ENCODE measurements at places on chromosomes 12 and 14.

DNA sequence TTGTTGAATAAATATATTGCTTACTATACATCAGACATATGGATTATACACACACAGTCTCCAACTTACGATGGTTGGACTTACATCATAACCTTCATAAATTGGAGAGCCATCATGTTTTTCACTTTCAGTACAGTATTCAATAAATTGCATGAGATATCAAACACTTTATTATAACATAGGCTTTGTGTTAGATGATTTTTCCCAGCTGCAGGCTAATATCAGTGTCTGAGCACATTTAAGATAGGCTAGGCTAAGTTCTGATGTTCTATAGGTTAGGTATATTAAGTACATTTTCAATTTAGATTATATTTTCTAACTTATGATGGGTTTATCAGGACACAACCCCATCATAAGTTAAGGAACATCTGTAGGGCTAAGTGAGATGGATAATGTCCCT lies 17.9 kb upstream of the KRR1 start:
- DNase-seq, result no peak

GRCh38 chr12:2642176-2642892 lies 152.4 kb upstream of the FKBP4 start:
- no peak for DNase-seq

DNA sequence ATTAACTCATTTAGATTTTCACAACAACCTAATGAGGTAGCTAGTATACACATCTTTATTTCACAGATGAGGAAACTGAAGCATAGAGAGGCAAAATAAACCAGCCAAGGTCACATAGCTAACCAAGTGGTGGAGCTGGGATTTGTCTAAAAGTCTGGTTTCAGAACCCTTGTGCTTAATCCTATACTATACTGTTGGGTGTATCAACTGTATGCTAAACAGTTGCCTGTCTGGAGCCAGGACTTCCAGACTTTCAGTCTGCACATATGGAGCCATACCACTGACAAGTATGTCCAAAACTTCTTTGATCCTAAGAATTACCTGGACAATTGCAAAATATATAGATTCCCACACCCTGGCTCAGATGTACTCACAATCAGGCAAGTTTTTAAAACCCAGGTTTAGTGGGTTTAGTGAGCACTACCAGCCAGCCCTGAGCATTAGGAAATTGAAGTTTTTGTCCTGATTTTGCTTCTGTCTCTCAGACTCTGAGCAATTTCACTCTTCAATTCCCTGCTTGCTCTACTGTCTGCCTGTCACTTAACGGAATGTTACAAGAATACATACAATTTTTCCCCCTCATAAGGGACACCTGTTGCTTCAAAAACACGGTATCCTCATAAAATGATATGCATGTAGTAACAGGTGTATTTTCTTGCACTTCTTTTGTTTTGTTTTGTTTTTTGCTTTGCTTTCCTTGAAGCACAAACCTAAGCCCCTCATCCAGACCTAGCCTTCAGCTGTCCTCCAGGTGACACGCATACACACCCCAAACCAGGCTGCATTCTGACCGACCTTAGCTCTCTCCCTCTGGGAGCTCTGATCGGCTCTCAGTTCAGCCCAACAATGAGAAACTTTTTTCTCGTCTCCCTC lies 9.6 kb upstream of the SALL2 start:
- no peak for DNase-seq

- DNase-seq, result no peak
Measured at GRCh38 chr12:127006972-127007371, 1260.0 kb upstream of the TMEM132C start.

- no peak for DNase-seq
Measured at GRCh38 chr14:35088514-35088913, 33.3 kb downstream of the PPP2R3C start.

DNA sequence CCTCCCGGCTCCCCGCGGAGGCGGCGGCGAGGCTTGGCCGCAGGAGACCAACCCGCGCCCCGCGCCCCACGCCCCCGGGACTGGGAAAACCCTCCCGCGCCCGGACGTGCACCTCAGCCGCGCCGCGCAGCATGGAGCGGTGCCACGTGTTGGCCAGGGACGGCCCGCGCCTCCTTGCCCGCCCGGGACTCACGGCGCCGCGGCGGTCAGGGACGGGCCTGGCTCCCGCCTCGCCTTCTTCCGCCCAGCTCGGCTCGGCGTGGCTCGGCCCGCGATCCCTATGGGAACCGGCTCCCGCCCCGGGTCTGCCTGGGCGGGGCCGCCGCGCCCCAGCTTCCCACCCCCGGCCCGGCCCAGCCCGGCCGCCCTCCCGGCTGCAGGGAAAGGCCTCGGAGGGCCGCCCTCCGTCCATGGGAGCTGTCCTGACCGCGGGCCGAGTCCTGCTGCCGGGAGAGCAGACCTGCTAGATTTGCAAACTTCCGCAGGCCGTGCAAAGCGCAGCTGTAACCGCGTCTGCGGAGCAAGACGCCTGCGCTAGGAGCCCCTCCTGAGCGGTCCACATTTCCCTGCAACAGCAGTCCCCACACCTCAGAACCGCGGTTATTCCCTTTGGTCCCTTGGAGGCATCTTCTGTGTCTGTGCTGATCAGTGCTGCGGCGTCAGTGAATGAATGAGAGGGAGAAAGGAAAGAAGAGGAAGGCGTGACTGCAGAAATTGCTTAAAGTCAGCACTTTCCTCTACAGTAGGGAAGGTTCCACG lies at the start of gene CDKL1:
CDKL1 (minus strand) TSS at position 251 of the 759 bp plus-strand sequence. CDS start 1,013 bp downstream, outside the sequence.
- peak; percentile 28 for DNase-seq

DNA sequence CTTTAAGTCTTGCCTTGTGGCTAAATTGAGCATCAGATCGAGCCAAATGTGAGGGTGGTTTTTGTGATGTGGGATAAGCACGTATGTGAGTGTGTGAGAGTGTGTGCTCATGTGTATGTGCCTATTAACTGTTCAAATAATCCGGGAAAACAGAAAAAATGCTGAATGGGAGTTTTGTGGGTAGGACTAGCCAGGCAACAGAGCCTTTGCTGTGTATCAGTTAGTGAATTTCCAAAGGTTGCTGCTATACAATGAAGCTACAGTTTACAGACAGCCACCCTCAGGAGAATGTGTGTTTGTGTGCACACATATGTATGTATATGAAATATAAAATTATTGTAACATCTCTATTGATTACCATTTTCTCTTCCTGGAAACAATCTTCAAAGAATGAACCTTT lies 154.0 kb downstream of the SOX5 start:
- DNase-seq, result no peak

- no peak for DNase-seq
Measured at GRCh38 chr12:32843528-32844095, 53.0 kb downstream of the PKP2 start.

- DNase-seq, result peak; percentile 21
Measured at GRCh38 chr12:123223241-123223668, 9.7 kb downstream of the MPHOSPH9 start.

DNA sequence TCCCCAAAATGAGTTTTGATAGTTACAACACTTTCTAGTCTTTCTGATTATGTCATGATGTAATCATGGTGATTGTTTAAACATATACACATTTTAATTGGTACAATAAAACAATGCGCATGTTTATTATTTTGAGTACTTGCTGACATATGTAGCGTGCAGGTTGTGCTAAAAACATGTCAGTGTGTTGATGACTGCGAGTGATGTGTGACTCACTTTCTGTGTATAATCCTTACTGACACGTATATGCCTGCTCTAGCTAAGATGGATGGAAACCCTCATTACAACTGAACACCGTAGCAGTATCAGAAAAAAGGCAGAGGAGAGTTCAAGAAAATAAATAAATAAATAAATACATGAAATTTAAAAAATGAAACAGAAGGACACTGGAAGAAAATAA lies 1552.4 kb upstream of the FLRT2 start:
- no peak for DNase-seq

DNA sequence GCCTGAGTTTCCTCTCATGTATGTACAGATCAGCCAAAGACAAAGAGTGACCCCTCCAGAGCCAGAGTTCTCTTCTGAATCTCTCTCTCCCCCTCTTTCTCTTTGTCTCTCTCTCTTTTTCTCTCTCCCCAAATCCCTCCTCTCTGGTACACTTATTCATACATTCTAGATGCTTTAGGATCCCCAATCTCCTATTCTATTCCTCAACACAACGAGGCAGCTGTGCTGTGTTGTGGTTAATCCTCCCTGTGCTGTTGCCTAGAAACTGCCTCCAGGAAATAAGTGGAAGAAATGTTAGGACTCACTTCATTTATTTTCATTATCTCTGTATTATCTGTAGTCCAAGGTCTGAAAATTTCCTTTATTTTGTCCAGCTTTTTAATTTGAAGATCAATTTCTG lies 350.5 kb upstream of the OR4E1 start:
- DNase-seq, result no peak

DNA sequence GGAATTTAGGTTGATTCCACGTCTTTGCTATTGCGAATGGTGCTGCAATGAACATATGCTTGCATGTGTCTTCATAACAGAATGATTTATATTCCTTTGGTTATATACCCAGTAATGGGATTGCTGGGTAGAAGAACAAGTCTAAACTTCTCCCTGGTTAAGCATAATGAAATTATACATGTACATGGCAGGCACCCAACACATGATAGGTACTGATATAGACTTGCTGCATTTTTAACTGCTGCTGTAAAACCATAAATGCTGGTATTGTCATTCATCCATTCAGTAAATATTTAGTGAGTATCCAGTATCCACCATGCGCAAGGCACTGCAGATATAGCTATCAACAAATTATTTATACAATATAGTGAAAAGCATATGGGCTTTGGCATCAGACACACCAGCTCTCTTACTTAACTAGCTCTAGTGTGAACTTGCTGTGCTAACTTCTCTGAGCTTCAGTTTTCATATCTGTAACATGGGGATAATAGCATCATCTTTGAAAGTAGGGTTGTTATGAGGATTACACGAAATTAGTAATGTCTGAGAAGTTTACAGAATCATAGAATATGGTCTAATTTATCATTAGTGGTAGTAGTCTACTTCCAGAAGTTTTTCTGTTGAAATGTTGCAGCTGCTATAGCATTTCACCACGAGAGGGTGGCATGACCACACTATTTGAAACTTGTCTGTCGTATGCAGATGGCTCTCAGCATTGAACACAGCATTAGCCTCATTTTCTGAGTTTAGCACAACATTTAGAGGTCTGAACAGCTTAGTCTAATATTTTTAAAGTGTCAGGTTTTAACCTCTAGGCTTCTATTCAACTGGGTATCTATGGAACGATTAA lies 32.0 kb upstream of the SEL1L start:
- DNase-seq, result peak; percentile 3

GRCh38 chr12:89949457-89950195 lies 241.0 kb upstream of the ATP2B1 start:
- peak; percentile 36 for DNase-seq

- no peak for DNase-seq
Measured at GRCh38 chr14:21840765-21841164, 167.1 kb upstream of the OR4E1 start.

GRCh38 chr12:98973395-98973794 lies 328.3 kb downstream of the APAF1 start:
- no peak for DNase-seq

Measured in CD8-positive, alpha-beta T cell (primary cell).